ENCODE measurements at places on chromosomes 6 and 20.

DNA sequence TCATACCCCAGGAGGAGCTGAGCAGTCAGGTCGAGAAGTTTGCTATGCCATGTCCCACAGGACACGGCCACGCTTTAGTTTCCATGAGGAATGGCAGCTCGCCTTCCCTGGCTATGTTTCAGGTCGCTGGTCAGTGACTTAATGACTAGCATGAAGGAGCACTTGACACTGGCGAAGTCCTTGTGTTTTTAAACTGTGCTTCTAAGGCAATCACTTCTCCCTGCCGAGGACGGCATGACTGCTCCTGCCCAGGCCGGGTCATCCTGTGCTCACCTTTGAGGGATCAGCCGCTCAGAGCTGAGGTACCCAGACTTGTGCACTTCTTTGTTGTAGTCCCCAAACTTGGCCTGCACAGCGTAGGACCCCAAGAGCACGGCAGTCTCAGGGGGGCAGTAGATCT, 34.1 kb downstream of the EZR start:
- no peak for DNase-seq

GRCh38 chr20:49904440-49905214, 10.7 kb downstream of the SPATA2 start:
- DNase-seq: no peak

DNA sequence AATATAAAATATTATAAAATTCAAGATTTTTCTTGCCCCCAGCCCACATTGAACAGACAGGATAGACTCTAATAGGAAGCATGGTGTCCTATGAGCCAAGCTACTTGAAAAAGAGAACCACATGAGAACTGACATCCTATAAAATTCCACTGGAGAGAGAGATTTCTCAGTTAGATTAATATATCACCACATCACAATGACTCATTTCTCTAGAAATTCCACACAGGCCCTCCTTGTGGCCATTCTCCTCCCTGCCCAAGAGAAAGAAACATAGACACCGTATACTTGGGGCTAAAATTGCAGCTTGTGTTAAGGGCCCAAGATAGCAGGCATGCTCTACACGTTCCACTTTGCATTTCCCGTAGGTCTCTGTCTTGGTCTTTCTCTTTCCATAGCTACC, 481.4 kb downstream of the PTPRT start:
- DNase-seq: no peak

- DNase-seq: no peak
These were observed 84.6 kb downstream of the DLL1 start for GRCh38 chr6:170206317-170206621.

- DNase-seq: no peak
These were observed 26.0 kb upstream of the C6orf62 start for GRCh38 chr6:24744911-24745310.

Data from activated naive CD4-positive, alpha-beta T cell treated with Interleukin-2 at 50 U/mL for 16 hours (primary cell).